AG09319 (cell line): ENCODE measurements at places on chromosomes 11 and 22.

- DNase-seq: no peak
Observed at GRCh38 chr11:62575156-62575555, 1.5 kb upstream of the EEF1G start.

DNA sequence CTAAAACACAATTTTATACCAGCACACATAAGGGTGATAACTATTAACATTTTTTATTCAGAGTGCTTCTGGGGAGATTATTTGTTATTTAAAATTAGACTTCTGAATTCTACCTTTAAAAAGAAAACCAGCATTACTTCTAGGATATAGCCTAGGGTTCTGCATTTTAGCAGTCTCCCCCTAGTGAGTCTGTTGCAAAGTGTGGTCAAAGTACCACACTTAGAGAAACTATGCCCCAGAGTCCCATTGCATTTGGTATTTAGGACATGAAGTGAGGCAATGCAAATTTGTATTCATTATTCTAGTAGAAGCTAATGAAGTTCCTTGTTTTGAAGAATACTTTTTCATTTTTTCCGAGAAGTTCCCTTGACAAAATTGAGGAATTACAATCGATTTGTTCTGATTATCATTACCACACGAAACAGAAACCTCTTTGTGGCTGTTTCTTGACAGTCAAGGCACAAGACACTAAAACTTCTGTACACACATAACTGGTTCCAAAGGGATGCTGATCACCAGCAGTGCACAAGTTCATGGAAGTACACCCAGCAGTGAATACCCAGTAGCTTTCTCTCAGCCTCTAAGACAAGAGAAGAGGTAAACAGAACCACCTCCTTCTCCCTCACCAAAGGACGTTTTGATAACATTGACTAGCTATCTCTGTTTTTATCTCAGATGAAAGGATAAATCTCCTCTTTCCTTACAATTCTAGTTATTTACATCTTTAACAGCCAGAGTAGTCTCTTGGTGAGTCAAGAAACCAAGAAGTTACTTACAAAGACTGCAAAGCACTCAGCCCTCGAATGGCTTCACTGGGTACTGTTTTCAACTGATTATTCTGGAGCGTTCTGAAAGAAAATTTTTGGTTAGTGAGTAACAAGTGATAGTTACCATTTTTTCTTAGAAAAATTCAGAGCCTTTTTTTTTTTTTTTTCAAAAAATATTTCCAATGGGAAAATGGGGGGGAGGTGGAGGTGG lies 27.6 kb upstream of the CCDC34 start:
- DNase-seq: no peak

GRCh38 chr11:71934213-71934612 lies 5.4 kb downstream of the RNF121 start:
- no peak for DNase-seq

DNA sequence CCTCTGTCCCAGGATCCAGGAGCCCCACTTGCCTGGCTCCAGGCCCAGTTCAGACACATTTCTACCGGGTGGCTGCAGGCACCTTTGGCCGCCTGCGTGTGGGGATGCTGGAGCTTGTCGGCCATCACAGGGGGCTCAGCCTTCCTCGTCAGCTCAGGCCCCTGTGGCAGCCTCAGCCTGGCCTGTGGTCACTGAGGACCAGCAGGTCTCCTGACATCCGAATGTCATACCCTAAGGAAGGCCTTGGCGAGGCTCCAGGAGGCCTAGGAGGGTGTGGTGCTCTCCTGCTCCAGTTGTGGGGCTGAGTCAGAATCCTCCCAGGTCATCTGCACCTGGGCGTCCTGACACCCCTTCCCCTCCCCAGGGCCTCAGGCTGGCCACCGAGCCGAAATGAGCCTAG lies 14.9 kb upstream of the SOX10 start:
- no peak for DNase-seq

- no peak for DNase-seq
Observed at GRCh38 chr11:68661014-68661413, 23.3 kb upstream of the GAL start.

- DNase-seq: no peak
Observed at GRCh38 chr11:124753205-124753604, 1.1 kb upstream of the VSIG2 start.

DNA sequence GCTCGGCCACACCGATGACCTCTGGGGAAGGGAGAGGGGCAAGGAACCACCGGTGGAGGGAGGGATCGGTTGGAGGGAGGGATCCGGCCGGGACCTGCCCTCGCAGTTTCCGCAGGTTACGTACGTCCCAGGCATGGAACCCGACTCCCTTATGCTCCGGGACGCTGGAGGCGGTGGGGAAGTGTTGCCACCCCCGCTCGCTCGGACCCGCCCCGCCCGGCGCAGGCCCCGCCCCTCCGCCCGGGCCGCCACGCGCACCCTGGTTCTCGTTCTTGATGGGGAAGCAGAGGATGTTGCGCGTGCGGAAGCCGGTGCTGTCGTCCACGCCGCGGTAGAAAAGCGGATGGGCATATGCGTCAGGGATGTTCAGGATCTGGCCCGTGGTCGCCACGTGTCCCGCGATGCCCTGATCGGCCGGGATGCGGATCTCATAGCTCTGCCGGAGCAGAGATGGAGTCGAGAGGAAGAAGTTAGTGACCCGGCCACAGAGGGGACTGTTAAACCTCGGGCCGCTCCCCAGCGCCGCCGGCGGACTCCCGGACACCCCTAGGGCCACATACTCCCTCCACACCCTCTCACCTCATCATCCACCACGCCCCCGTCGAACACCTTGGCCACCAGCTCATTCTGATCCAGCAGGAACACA lies 89.8 kb downstream of the PDE2A start:
- no peak for DNase-seq

DNA sequence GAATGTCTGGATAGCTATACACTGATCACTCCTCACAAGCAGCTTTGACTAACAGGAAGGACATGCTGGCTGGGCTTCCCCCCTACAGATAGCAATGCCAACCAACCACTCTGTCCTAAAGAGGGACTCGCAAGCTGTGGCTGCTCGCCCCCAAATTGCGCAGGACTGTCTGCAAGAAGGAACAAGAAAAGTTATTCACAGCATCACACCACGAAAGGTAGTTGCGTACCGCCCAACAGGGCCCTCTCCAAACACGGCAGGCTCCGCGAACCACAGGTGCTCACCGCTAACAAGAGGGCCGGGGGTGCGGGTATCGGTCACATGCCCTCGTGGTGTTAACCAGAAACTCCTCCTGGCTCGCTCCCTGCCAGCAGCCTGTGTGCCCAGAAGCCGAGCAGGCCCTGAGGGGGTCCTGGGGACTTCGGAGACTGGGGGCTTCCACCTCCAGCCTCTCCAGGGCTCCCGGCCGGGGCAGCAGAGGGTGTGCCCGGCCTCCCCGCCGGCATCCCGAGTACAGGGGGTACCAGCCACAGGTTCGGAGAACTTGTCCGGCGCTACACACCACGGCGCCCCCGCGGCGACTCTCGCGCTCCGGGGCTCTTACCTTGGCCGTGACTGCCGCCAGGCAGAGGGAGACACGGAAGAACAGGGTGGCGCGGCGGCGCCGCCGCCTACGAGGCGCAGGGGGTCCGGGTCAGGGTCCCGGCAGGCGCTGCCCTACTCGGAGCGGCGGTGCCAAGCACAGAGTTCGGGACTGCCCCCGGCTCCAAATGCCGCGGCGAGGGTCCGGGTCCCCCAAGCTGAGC lies 682 bp downstream of the LARGE1 start:
- no peak for DNase-seq

DNA sequence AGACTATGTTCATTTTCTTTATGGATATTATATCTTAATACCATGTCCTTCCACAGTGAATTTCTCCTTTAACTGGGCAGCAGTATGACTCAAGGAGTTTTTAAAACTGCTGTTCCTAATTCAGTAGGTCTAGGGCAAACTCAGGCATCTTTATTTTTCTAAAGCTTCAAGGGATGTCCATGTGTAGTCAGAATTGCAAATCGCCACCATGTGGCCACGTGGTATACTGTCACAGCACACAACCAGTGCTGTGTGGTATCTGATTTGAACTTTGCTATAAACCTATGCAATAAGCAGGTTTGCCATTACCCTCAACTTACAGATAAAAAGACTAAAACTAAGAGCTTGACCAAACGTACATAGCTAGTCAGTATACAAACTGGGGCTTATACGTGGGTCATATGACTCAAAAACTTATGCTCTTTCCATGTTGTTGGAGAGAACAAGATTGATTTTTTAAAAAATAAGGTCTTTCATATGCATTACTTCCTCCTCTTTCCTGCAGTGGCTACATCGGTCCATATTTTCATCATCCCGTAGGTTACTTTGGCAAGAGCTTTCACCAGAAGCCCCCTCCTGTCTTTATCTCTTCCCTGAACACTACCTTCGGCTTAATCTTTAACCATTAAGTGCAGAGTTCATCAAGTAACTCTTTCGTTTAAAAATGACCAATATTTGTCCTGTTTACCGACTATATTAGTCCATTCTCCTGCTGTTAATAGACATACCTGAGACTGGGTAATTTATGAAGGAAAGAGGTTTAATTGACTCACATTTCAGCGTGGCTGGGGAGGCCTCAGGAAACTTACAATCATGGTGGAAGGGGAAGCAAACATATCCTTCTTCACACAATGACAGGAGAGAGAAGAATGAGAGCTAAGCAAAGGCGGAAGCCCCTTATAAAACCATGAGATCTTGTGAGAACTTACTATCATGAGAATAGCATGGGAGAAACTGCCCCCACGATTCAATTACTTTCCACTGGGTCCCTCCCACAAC lies 8.0 kb upstream of the HTATIP2 start:
- DNase-seq: no peak

DNA sequence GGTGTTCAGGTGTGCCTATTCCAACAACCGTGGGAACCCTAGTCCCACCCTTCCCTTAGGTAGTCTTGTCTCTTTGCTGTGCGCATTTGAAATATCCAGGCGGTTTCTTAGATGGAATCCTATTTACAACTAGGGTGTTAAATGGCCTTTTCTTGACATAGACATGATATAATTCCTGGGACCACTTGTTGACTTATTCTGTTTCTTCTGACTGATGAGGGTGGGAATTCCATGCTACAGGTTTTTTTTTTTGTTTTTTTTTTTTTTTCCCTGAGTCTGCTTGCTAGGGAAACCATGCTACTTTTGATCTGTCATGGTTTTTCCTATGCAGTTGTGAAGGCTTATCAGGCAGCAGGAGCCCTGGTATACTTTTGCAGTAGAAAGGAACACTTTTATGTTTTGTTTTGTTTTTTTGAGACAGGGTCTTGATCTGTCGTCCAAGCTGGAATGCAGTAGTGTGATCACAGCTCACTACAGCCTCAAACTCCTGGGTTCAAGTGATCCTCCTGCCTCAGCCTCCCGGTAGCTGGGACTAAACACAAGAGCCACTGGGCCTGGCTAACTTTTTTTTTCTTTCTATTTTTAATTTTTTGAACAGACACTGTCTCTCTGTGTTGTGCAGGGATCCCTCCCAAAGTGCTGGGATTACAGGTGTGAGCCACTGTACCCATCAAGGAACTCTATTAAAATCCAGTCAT lies 1.5 kb downstream of the STIM1 start:
- DNase-seq: no peak

- DNase-seq: no peak
Observed at GRCh38 chr11:76661834-76662434, 8.6 kb downstream of the LRRC32 start.

DNA sequence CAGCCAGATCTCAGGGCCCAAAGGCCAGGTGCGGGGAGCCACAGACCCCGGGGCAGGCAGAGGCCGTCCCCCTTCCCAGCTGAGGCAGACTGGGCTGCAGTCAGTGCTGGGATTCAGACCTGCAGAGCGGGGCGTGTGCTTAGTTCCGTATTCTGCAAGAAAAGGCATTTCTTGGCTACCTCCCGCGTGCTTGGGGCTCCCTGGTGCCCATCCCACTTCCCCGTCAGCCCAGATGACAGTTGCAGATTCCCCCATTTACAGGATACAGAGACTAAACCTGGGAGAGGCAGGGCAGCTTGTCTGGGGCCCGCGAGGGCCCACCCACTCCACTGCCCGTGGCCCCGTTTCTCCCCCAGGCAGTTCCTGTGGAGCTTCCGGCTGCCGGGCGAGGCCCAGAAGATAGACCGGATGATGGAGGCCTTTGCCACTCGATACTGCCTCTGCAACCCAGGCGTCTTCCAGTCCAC lies 18.3 kb downstream of the CYTH4 start:
- no peak for DNase-seq

DNA sequence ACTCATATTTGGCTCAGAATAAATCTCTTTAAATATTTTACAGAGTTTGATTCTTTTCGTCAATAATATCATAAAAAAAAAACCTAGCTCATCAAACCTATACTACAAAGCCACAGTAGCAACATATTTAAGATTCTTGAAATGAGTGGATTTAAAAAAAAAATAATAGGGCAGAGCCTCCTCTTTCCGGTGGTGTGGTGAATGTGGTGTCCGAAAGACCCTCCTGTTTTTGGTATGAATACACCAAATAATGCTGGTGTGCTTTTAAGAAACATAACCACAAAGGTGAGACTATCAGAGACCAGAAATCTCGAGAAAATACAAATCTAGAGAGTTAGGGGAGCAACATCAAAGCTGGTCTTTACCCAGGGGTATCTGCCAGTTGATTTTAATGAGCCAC lies 342.6 kb downstream of the TBC1D22A start:
- DNase-seq: no peak

DNA sequence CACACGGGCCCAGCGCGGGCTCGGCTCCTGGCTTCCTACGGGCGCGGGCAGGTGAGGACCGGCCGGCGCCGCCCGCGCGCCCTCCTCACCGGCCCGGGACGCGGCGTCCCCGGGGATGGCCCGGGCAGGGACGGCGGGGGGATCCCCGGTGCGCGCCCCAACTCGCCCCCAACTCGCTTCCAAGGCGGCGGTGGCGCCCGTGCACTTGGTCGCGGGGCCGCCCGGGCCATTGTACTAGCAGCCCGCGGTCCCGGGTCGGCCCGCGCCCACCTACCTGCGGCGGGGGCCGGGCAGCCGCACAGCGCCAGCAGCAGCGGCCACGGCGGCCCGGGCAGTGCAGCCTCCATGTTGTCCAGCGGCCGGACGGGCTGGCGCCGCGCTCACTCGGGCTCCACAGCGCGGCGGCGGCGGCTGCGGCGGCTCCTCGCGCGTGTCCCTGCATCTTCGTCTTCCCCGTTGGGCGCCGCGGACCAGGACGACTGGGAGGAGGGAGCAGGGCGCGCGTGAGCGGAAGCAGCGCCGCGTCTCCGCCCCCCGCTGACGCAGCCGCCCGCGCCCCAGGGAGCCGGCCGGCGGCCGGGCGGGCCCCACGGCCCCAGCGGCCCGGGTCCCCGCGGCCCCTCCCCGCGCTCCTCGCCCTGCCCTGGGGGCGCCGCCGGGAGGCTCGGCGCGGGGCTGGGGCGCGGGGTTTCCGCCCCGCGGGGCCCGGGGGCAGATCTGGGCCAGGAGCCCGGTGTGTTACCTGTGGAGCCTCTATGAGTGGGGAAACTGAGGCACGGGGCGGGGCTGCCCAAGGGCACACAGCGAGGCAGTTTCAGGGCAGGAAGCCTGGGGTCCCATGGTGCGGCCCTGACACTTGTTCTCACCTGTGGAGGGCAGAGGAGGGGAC lies 159.3 kb upstream of the GRK3 start:
- DNase-seq: peak; percentile 24

DNA sequence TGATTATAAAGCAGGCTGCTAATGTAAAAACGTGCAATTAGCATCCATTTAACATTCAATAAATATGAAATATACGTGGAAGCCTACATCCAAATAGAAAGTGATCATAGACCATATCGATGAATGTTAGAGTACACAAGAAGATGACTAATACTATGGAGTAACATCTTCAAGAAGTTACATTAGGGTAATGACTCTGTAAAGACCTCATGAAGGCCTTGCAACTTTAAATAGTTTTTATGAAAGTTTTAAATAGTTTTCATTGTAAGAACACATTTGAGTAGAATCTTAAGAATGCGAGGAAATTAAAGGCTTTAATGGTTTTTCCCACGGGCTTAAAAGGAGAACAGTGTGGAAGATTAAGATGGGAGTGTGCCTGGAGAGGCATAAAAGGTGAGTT lies 1.4 kb downstream of the TRIM34 start:
- no peak for DNase-seq

- no peak for DNase-seq
Observed at GRCh38 chr11:2160736-2161259, at the start of gene INS. Gene INS, minus strand, starts transcription at chr11:2161209. Its CDS starts 238 bp downstream, at chr11:2160971.
